NCI-H187 (cell line): ENCODE measurements at places on chromosomes 6 and 20.

GRCh38 chr6:20178327-20178726 lies 33.9 kb downstream of the MBOAT1 start:
- no peak for DNase-seq

DNA sequence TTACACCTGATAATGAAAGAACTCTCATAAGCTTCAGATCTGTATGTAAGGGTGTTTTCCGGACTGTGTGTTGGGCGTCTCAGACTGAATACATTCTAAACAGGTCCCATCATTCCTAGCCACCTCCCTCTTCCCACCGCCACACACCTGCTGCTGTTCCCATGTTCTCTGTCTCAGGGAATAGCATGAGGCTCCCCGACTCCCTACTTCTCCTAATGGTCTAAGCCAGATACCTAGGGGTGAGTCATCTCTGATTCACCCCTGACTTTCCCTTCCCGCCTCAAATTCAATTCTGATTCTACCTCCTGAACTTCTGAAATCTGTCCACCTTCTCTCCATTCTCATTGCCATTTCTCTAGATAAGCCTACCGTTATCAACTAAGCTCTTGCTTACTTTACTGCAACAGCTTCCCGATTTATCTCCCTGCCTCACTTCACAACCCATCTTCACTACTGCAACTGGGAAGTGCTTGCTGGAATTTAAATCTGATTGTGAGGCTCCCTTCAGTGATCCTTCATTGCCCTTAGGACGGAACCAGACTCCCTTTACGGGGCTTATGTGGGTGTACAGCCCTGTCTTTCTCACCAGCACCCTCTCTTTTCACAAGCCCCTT lies 1.6 kb downstream of the TMEM14A start:
- DNase-seq: no peak

GRCh38 chr20:21555470-21556120 lies 41.7 kb upstream of the NKX2-2 start:
- DNase-seq: no peak

DNA sequence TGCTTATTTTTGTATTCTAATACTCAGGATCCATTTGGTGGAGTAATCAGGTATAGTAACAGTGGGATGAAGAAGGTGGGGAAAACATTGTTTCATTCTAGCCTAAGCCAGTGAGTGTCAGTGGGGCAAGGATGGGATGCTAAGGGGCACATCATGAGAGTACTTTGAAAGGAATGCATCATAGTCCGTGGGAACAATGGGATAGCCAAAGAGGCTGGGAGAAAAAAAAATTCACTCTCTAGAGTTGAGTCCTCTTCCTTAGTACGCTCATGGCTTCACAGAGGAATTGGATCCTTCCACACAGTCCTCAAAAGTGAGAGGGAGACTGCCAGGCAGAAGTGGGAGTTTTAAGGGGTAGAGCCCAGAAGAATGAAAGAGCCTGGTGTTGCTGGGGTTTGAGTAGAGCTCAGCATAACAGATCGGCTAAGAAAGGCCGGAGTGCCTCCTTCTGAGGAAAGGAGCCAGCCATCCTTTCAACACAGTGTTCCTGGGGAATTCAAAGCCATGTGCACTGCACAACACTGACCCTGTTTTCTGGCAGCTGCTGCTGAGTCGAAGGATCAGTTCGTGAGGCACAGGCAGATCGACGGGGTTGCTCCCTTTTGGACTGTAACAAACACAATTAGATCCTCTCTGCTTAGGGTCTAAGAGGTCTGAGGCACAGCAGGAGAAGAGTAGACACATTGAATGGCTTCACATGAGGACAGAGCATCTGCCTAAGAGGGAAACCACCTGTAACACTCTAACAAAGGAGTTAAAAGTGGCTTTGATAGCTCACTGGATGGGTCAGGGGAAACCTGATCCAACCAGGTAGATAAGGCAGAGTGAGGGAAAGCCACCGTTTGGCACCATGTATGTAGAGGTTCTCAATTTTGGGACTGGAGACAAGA lies 61.2 kb downstream of the ELOVL5 start:
- DNase-seq: peak; percentile 27

GRCh38 chr6:129451187-129451586 lies 258.8 kb downstream of the ARHGAP18 start:
- DNase-seq: no peak

DNA sequence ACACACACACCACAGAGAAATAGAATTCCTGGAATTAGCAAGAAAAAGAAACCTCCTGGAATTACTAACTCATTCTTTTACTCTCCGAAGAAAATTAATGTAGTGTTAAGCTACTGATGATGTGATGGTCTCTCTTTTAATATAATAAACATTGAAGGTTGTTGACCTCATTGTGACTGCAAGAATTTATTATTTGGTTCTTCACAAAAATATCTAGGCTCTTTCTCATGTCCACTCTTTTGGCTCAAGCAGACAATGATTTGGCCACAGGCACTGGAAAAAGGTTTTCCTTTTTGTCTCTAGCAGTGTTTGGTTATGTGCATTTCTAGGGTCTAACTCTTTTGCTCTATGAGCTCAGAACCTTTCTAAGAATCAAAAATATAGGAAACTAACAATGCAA lies 811.9 kb downstream of the TENT5A start:
- DNase-seq: no peak

DNA sequence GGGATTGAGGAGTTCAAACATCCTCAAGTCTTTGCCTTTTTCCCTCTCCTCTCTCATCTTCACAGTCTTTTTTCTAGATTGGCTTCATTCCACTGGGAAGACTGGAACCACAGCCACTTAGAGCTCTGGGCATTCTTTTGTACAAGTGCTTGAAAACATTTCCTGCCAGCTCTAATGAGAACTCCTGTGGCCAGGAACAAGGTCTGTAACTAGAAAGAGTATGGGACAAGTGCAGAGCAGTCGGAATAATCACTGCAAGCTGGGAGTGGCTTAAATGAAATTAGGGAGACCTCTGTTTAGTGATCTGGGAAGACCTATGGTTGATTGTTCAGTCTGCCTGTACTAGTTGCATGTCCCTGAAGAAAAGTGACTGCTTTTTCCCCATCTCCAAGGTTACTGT lies 41.0 kb upstream of the SMIM8 start:
- no peak for DNase-seq

DNA sequence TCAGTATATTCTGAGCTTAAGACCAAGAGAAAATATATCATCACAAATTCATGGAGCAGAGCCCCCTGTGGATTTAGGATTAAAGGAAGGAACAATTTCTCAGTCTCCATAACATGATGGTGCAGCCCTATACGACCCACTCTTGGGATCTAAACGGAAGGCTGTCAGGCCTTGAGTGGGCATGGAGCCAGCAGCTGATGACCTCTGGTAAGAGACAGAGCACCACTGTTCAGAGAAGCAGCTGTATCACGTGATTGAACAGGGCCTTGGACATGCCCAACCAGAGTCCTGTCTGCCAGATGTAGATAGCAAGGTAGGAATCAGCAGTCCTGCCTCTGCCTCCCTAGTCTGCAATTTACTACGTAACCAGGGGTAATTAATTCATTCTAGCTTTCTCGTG lies 259.4 kb upstream of the POU3F2 start:
- DNase-seq: no peak

GRCh38 chr6:149929422-149929821 lies 6.5 kb upstream of the RAET1G start:
- no peak for DNase-seq

- no peak for DNase-seq
Measured at GRCh38 chr6:18748314-18748713, 361.2 kb downstream of the RNF144B start.

- DNase-seq: no peak
Measured at GRCh38 chr20:63848003-63848911, 13.0 kb upstream of the ABHD16B start.

DNA sequence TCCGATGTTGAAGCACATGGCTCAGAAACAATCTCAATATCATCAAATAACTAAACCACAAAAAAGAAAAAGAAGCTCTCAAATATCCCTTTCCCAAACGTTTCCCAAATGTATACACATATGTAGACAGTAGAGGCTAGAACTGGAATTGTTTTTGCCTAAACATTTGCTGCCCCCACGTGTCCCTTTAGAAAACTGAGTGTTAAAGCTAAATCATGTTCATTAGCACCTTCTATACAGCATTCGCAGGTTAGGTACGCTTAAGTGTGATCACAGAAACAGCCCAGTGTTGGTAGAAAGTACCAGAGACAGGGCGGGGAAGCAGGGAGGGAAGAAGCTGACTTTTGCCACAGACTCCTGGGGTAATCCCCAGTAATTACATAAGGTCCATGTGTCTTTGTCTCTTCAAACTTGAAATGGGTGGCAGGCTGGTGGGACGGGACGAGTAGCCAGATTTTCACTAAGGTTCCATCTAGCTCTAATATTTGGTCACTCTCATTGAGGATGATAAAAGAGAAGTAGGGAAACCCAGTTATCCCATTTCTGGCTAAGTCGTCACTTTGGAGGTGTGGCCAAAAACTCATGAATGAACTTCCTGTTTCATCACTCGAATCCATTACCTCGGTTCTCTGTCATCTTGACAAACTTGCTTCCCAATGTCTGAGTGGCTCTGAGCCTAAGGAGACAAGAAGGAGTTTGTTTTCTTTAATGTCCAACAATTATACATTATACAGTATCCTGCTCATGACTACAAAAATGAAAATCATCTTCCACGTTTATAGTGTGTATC lies 15.0 kb upstream of the TFAP2A start:
- no peak for DNase-seq

- DNase-seq: no peak
Measured at GRCh38 chr20:48689388-48689787, 138.4 kb downstream of the PREX1 start.

DNA sequence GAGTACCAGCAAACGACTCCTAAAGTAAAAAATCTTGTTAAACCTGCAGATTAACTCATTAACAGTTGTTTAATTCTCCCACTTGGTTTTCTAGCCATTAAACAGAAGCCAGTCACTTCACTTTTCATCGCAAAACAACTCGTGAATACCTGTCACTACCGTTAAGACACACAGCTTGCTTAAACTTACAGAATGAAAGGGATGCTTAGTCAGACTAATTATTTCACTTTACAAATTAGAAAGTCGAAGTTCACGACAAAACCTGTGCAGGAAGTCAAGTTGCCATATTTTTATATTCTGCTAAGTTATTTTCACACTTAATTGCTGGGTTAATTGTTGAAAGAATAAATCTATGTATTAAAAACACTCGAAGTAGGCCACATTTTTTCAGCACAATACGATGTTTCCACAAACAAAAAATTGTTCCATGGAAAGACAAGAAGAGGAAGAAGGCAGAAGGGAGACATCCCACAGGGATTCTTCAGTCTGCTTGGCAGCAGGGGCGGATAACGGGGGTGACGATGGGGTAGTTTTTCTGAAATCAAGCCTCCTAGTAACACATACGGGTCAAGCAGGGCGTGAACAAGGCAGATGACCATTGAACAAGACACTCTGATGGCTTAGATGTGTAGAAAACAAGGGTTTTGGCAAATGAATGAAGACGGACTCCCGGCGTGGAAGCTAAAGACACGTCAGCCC lies 933 bp downstream of the SSR1 start:
- no peak for DNase-seq

DNA sequence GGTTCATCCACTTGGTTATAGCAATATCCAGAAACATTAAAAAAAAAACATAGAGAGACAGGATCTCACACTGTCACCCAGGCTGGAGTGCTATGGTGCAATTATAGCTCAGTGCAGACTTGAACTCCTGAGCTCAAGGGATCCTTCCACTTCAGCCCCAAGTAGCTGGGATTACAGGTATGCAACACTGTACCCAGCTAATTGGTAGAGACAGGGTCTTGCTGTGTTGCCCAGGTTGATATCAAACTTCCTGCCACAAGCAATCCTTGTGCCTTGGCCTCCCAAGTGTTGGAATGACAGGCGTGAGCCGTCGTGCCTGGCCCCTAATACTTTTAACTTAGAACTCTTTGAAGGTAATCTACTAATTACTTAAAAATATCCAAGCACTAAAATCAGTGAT lies 818 bp upstream of the SLC17A1 start:
- DNase-seq: no peak

DNA sequence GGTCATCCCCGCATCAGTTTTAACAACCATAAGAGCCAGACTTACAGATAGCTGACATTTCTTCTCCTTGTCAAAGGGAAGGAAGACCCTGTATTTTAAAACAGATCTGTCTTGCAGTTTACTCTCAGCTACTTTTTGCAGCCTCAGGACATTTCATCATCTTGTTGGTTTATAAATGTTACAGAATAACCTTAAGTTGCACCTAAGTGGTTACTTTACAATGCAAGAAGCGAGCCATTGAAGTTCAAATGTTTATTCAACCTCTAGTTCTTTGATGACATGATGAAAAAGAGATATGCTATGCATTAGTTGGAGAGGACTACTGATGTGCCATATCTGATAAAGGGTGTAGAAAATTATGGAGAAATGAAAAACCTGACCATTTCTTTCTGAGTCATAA lies 187.9 kb upstream of the COL21A1 start:
- DNase-seq: no peak
